Fibroblast of lung (primary cell): ENCODE measurements at places on chromosomes 12 and 14.

DNA sequence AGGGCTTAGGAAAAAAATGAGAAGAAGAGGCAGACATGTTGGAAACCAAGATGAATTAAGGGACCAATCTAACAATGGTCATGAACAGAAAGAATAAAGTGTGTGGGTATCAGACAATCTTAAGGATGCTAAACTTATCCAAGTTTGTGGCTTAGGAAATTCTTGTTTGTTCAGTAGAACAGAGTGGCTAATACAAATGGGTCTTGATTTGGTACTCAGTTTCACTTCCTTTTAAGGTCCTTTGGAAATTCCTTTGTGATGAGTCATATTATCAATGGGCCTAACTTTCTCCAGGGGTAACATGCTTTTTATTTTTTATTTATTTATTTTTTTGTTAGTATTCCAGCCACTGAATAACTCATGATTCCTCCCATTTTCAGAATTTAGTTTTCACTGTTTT lies 1154.7 kb upstream of the FLRT2 start:
- DNase-seq, result peak; percentile 69

- DNase-seq, result no peak
Measured at GRCh38 chr12:120710805-120711296, 593 bp downstream of the UNC119B start.

- DNase-seq, result peak; percentile 53
Measured at GRCh38 chr12:87931812-87932211, 97.4 kb downstream of the C12orf50 start.

- peak; percentile 90 for DNase-seq
Measured at GRCh38 chr12:11724888-11725311, 75.4 kb downstream of the ETV6 start.

- DNase-seq, result no peak
Measured at GRCh38 chr12:7346551-7347225, 42.8 kb downstream of the ACSM4 start.

GRCh38 chr12:13288501-13288900 lies 92.0 kb downstream of the EMP1 start:
- DNase-seq, result peak; percentile 8

DNA sequence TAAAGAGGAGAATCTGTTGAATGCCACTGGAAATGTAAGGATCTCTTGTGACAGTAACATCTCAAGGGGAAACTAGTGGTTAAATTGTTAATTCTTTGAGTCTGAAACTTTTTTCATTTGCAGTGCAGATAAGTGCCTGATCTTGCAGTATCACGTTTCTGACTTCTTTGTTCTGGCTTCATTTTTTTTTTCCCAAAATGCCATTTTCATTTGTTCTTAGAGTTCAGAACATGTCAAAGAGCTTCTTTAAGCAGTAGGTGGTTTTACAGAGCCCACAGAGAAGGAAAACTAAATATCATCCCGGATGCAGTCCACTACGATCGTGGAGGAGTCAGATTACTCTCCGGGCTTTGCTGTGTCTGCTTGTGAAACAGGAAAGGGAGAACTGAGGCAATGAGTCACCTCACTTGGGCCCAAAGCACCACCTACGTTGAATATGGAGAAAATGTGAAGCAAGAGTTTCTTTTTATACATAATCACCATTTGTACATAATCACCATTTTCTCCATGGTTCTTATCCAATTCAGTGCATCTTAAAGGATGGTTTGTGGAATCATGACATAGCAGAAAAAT lies 43.9 kb downstream of the HMGA2 start:
- DNase-seq, result peak; percentile 95

DNA sequence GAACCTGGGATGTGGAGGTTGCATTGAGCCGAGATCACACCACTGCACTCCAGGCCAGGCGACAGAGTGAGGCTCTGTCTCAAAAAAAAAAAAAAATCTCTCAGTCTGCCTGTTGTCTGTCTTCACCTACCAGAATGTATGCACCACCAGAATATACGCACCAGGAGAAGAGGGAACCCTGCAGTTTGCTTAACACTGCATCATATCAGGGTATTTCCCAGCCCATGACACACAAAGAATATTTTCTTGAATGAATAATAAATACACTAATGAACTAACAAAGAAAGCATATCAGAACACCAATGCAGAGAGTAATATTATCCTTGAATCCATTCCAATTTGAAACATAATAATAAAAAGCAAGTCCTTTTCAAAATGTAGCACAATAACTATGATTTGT lies 44.2 kb upstream of the FOXN3 start:
- no peak for DNase-seq

- peak; percentile 82 for DNase-seq
Measured at GRCh38 chr12:100554608-100555077, 18.8 kb upstream of the GAS2L3 start.

DNA sequence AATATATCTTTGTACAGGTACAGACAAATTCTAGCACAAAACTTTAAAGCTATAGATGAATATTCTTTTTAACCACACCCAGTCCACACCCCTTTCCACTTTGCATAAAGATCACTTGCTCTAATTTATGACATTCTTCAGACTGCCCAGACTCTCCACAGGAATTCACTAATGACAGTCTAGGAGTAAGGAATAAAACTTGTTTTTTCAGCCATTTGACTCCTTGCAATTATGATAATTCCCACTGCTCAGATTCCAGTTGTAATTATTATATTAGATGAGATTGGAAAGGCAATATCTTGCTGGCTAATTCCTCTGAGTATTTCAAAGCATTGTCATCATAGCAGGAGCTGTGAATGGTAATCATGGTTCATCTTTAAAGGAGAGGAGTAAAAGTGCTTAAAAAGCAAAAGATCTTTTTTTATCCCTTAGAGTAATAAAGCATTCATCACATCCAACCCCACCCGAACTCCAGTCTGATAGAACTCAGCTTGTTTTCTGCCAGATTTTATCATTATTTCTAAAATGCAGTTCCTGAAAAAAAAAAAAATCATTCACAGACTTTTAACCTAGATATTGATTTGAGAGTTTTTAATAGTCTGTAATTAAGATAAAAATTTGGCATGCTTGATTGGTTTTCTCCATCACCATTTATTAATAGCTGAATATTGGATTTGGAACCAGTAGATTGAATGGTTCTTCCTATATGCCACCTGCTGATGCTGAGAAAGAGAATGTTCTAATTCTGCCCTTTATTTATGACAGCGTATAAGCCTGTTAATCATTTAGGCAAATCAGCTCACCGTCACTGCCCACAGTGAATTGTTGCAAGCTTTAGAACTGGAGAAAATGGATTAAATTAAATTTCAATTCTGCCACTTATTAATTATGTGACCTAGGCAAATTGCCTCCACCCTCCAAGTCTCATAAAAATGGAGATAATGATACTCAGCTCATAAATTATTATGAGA lies 93.9 kb upstream of the RASSF8 start:
- no peak for DNase-seq

GRCh38 chr12:18706798-18707197 lies 31.0 kb downstream of the PLCZ1 start:
- DNase-seq, result peak; percentile 30

- DNase-seq, result no peak
Measured at GRCh38 chr14:58994130-58994529, 194.3 kb upstream of the DAAM1 start.

GRCh38 chr12:123264642-123265041 lies 7.0 kb downstream of the CDK2AP1 start:
- no peak for DNase-seq

- peak; percentile 23 for DNase-seq
Measured at GRCh38 chr14:51236314-51236713, 3.7 kb upstream of the TMX1 start.

GRCh38 chr12:15163030-15163976 lies 57.9 kb downstream of the RERG start:
- peak; percentile 46 for DNase-seq

- DNase-seq, result no peak
Measured at GRCh38 chr14:28012629-28013415, 753.8 kb upstream of the FOXG1 start.

DNA sequence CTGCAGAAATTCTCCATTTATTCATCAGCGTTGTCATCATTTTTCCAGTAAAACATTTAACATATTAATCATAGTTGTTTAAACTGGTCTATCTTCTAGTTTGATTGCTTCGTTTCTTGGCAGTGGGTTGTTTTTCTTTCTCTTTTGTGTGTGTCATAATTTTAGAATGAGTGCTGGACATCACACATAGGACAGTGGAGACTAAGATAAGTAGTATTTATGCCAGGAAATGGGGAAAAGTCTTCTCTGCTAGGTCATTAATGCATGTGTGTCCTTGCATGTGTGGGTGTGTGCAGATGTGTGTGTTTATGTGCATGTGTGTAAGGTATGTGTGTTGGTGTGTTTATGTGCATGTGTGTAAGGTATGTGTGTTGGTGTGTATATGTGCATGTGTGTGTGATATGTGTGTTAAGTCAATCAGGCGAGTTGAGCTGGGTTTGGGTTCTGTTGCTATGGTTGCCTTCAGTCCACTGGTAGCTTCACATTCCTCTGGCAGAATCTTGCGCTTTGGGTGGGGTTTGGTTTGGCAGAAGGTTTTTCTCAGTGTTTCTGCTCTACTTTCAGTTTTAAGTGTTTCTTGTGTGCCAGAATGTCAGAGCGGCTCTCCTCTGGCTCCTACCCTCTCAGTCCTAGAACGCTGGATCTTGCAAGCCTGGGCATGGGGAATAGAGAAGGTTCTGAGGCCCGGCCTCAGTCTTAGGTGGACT lies 7.8 kb upstream of the ADGRD1 start:
- DNase-seq, result no peak

DNA sequence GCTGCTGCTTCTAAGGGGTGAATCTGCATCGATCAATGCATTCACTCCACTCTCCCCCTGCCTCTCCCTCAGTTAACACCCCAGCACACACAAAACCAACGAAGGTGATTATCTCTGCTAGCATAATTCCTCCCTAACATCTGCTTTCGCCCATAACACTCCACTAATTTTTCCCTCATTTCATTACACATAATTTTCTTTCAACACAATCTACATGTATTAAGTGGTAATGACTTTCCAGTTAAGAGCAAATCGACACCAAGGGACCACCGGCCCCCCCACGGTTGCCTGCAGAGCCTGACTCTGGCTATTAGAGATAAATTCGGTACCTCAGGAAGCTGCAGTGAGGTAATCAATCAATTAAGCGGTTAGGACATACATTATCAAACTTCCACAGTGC lies 1115.6 kb downstream of the BCL11B start:
- no peak for DNase-seq

GRCh38 chr12:57098546-57098945 lies 9.6 kb downstream of the NAB2 start:
- DNase-seq, result no peak

DNA sequence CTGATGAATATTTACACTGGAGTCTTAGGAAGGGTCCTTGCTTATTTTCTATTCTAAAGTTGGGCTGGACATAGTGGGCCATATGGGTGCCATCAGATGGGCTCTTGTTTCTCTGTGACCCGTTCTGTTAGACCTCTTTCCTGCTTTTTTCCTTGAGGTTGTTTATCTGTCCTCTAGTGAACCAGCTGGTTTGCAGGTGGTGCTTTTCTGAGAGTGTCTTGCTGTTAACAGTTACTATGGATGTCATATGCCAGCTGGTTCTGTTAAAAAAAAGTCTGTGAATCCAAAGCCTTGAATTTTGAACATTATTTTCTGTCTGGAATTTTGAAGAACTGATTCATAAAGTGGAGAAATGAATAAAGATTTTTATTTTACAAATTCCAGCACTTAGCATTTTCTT lies 29.2 kb downstream of the ZC3H14 start:
- DNase-seq, result peak; percentile 9

- DNase-seq, result no peak
Measured at GRCh38 chr14:32012062-32012461, 65.0 kb upstream of the ARHGAP5 start.

GRCh38 chr12:82223426-82223825 lies 134.8 kb downstream of the CCDC59 start:
- DNase-seq, result no peak

DNA sequence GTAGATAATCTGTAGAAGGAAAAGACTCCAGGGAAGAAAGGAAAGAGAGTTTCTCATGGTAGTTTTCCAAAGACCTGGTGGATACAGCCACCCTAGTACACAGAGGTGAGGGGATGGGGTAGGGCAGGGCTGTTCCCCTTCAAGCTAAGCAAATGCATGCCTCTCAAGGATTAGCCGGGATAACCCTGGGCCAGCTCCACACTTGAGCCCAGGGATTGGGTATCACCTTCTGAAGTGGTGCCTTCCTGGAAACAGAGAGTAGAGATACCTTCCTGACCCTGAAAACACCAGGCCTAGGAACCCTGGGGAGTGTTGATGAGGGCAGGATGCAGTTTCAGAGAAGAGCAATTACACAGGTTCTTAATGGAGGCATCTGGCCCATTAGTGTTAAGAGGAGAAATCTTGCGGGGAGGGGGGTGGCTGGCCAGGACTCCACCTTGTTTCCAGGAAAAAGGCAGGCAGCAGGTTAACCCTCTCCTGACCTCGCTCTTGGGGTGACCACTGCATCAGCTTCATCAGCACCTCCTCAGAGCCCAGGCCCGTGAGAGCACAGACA lies 106.9 kb upstream of the TMEM233 start:
- DNase-seq, result no peak

- DNase-seq, result no peak
Measured at GRCh38 chr14:31827325-31827724, 249.8 kb upstream of the ARHGAP5 start.

GRCh38 chr14:92651106-92651757 lies 97.2 kb downstream of the LGMN start:
- no peak for DNase-seq

DNA sequence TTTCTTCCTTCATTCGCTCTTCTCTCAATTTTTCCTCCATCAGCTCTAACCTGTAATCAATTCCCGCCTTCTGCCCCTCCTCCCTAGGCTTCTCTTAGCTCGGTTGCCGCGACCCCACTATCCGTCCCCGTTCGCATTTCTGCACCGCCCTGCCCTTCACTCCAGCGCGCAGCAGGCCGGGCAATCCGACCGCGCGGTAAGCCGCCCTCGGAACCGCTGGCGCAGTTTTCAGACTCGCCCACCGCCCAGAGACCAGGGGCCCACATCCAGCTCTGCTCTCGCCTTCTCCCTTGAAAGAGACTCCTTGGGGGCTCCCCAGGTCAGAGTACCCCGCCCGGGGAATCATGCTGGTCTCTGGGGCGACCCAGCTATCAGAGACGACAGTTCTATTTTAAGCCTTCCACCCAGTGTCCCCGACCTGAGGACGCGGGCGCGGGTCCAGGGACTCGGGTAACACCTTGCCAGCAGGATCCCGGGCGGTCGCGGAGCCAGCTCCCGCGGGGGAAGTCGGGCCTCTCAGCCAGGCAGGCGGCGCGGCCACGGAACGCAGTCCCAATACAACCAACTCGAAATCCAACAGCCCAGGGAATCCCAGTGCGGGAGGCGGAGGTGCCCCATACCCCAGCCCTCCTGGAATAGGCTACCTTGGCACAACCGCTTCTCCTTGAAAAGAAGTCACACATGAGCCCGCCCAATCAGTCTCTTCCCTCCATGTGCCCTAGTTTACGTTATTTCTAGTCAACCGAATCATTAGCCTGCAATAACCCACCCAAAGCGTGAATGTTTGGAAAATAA lies 5.7 kb upstream of the SLC38A4 start:
- peak; percentile 24 for DNase-seq
